Caco-2 (cell line): ENCODE measurements at places on chromosomes 11 and 22. TPM values are rescaled to one million over a fixed set of nuclear protein-coding genes. Genes with fewer than 3 reads are reported as not detected.

GRCh38 chr11:96215110-96215782 lies 127.7 kb downstream of the MAML2 start:
- no peak for DNase-seq

GRCh38 chr11:86595451-86595850 lies 77.0 kb downstream of the ME3 start:
- DNase-seq, result peak; percentile 56

GRCh38 chr11:14270690-14271542 lies 88.1 kb downstream of the RRAS2 start:
- no peak for DNase-seq

GRCh38 chr11:112958670-112959069 lies 2.5 kb upstream of the NCAM1 start:
- DNase-seq, result peak; percentile 19

DNA sequence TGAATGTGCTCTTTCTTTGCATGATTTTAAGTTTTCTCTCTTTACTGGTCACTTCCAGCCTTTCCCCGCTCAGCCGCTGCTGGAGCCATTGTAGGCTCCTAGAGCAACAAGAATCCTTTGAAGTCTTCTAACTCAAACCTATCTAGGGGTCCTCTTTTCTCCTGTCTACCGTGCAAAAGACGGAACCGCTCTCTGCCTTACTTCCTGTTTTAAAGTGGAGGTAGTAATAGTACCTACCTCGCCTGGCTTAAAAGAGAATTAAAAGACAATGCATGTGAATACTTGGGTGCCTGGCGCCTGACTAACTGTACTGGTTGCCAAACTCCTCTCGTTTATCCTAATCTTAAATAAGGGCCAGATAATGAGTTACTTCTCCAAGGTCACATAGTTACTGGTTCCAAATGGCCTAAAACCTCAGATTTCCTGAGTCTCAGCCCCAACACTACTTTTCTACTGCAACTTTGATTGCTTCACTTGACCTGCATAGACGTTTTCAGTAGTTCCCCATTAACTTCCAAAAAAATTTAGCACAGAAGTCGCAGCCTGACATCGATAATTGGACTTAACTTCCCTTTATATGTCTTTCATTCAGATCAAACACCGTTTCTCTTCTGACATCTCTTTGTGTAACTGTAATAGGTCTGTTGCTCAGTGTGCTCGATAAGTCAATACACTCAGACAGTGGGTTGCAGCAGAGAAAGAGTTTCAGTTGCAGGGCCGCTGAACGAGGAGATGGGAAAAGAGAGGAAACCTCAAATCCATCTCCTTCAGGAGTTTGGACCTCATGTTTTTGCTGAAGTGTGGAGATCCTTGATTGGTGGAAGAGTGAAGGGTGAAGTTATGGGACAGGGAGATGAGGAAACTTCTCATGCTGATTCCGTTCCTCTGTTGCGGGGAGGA lies 891 bp downstream of the SAMM50 start:
- no peak for DNase-seq

- DNase-seq, result no peak
Measured at GRCh38 chr22:33707581-33707980, 212.7 kb downstream of the LARGE1 start.

- no peak for DNase-seq
Measured at GRCh38 chr11:15725246-15725645, 610.5 kb downstream of the INSC start.

- DNase-seq, result no peak
Measured at GRCh38 chr22:41668971-41669911, 19.4 kb downstream of the SNU13 start.

DNA sequence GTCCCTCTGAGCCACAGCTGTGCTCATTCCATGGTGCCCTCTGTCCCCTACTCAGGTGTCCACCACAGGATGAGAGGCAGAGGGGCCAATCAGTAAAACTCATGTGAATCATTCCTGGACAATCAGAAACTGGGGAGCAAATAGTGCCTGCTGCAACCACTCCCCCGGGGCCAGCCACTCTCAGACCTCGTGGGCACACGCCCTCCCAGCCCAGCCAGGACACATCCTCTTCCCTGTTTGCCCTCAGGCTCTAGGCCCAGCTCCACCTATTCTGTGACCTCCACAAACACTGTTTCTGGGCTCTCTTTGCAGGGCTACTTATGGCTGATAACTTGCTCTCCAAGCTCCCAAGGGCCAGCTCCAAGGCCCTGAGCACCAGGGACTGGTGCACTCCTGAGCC lies 14.0 kb upstream of the KCTD14 start:
- peak; percentile 30 for DNase-seq

- DNase-seq, result no peak
Measured at GRCh38 chr11:64563966-64564365, 27.1 kb upstream of the SLC22A12 start.

- no peak for DNase-seq
Measured at GRCh38 chr11:107769189-107769588, 57.3 kb upstream of the SLN start.

- DNase-seq, result peak; percentile 24
Measured at GRCh38 chr11:113562981-113563461, 87.8 kb upstream of the DRD2 start.

- DNase-seq, result peak; percentile 72
Measured at GRCh38 chr11:69931994-69932910, 113.0 kb upstream of the FGF3 start.

DNA sequence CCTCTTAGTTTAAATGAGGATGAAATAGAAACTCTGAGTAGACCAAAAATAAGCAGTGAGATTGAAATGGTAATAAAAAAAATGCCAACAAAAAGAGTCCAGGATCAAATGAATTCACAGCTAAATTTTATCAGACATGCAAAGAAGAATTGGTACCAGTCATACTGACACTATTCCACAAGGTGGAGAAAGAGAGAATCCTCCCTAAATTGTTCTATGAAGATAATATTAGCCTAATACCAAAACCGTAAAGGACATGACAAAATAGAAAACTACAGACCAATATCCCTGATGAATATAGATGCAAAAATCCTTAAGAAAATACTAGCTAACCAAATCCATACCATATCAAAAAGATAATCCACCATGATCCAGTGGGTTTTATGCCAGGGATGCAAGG lies 169.8 kb upstream of the CHORDC1 start:
- DNase-seq, result no peak

DNA sequence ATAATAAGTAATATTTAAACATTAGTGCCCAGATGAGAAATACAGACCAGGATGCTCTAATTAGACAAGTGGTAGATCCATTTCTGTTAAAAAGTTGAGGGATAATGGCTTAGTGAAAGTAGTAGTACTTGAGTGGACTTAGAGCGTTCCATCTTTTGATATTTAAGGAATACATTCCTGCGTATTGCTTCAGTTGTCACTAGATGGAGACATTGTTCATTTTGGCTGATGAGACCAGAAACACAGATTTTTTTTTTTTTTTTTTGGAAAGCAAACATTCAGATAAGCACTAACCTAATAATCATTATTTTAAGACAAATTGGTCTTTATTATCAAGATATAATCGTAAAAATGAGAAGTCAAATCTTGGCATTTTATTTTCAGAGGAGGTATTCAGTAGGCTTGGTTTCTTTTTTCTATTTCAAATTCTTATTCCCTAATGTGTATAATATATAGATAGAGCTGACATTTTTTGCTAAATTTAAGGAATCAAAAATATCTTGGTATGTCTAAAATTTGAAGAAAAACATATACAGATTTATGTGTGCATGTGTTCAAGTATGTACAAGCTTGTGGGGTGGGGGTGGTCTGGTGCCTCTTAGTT lies 92.9 kb downstream of the DYNC2H1 start:
- DNase-seq, result peak; percentile 47

- no peak for DNase-seq
Measured at GRCh38 chr11:66172146-66172545, 96.3 kb upstream of the RAB1B start.

DNA sequence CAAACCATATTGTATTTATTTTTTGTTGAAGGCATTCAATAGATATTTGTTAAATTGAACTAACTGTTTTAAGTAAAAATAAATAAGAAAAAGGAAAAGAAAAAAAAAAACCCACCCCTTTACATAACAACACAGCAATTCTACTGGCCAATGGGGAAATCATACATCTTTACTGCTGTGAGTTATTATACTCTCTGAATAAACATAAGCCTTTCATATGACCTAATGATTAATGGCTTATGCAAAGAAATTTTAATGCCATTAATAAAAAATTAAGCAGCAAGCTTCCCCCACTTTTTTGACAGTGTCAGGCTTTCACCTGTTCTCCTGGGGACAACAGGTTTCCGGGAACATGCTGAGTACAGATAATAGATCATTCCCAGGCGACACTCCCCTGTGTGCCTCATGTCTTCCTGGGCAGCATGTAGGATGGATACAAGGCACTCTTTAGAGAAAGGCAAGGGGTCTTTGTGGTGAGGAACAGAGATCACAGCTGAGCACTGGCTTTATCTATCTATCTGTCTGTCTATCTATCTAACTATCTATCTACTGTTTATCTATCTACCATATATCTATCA lies 676.0 kb downstream of the NTM start:
- no peak for DNase-seq

DNA sequence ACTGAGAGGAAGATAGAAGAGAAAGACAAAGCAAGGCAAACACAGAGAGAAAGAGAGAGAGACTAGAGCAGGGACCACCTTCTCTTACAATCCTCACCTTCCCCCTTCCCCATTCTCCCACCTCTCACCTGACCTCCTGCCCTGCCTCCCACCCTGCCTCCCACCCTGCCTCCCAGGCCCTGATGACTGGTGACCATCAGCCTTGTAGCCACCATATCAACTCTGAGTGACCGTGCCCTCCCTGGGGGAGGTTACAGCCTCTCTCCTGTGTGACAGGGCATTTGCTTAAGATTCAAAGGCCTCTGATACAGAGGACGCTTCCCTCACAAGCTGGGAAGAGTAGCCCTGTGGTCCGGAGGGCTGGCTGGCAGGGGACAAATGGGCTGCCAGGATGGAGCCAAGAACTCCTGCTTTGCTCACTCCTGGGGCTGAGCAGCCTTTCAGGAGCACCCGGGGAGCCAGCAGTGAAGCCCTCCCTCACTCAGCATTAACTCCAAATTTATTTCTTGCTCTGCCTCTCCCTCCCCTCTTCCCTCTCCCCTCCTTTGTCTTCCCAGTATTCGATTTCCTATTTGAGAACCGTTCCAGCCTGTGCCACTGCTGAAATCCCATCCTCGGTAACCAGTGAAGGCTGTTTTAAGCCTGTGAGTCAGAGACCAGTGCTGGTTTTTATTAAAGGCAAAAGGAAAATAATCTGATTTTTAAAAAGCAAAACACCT lies 125.2 kb upstream of the SYT13 start:
- no peak for DNase-seq

DNA sequence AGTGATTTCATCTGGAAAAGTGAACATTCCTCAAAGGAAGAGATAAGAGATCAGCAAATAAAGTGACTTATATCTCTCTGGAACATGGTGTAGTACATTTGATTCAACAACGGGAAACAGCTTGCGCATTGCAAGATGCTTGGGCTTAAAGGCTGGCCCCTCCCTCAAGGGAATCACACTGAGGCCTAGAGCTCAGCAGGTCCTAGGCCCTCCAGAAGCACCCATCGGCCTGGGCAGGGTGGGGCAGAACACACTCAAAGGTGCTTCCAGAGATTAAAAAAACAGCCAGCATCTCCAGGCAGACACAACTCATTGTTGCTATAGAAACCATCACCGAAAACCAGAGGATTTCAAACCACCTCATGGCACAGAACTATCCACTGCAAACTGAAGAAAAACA lies 69.0 kb upstream of the ARFGAP3 start:
- DNase-seq, result no peak

GRCh38 chr11:33321422-33321821 lies 64.2 kb downstream of the HIPK3 start:
- DNase-seq, result no peak

GRCh38 chr11:3163241-3163981 lies 1.7 kb downstream of the OSBPL5 start:
- no peak for DNase-seq

- no peak for DNase-seq
Measured at GRCh38 chr22:29231971-29232959, 26.6 kb downstream of the EMID1 start.

DNA sequence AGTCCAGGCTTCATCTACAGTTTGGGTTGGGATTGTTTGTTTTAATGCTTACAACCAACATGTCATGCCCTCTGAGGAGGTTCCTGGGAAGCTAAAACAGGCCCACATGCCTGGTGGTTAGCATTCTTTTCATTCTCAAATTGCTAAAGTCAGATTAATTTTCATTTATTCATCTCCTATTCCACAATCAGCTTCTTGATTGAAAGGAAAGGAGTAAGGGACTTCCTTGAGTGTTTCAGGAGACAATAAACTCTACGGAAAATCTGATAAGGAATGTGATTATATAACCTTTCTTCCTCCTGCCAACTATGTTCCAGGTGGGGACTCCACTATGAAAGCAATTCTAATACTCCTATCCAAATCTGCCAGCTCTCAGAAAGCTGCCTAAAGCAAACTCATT lies 30.8 kb downstream of the MRTFA start:
- no peak for DNase-seq

DNA sequence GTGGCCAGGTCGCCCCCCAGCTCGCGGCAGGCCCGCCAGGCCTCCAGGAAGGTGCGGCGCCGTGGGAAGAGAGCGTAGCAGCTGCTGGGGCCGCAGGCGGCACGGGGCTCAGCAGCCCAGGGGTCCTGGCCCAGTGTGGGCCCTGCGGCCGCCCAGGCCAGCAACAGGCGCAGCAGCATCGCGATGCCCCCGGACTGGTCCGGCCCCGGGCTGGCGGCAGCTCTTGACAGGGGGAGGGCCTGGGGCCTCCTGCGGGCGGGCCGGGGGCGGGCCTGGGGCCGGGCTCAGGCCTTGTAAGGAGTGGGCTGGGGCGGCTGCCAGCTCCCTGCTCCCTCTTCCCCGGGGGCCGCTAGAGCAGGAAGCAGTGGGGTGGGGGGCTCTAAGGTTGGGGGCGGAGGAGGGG lies at the start of gene CD248:
CD248 (minus strand) TSS at position 196 of the 403 bp plus-strand sequence; CDS start at position 179, 17 bp downstream.
- no peak for DNase-seq

- DNase-seq, result no peak
Measured at GRCh38 chr11:123292647-123293046, 97.6 kb upstream of the CLMP start.

GRCh38 chr22:26617271-26618199 lies at the start of gene CRYBB1:
Gene CRYBB1 (minus strand): TSS chr22:26618027. CDS start chr22:26616319, 1,708 bp downstream.
- no peak for DNase-seq

GRCh38 chr11:131422496-131422895 lies 52.1 kb downstream of the NTM start:
- DNase-seq, result no peak

GRCh38 chr11:96310236-96310635 lies 32.8 kb downstream of the MAML2 start:
- DNase-seq, result no peak

OR5A1 gene
- not detected in 2 replicates for total RNA-seq

TEX12 gene
- total RNA-seq, result not detected in 2 replicates

C11orf87 gene
- not detected in 2 replicates for total RNA-seq
